ENCODE measurements at places on chromosomes 5 and 9.

GRCh38 chr5:136133922-136134379, 1.3 kb downstream of the SMAD5 start:
- no peak for DNase-seq

DNA sequence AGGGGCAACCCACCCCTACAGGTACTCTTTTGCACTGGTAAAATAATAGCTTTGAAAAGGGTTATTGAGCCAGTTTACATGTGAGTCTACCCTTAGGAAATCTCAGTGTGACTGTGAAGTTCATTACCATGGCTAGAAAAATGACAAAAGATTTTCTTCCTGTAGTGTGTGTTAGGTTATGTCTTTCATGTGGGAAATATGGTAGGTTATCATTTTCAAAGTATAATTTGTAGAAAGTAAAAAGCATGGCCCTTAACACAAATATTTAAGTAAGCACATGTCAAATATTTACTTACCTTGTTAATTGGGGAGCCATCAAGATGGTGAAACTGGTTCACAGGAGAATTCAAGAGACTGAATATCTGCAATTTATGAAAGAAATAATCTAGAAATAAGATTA, 37.3 kb upstream of the PLPP1 start:
- DNase-seq, result no peak

DNA sequence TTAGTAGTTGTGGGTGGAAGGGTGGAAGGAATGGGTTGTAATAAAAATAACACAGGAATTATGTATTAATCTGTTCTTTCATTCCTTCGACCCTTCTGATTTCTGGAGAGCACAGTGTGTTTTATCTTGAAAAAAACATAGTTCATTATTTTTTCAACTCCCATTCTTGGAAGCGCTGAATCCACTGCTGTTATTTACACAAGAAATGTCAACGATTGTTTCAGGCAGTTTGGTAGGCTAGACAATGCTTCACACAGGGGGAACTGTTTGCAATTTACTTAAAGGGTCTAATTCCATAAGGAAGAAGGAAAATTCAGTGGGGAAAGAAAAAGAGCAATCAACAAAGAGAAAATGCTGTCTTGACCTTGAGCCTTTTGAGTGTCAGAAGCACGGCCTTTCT, 142.9 kb downstream of the TLE1 start:
- DNase-seq, result no peak

DNA sequence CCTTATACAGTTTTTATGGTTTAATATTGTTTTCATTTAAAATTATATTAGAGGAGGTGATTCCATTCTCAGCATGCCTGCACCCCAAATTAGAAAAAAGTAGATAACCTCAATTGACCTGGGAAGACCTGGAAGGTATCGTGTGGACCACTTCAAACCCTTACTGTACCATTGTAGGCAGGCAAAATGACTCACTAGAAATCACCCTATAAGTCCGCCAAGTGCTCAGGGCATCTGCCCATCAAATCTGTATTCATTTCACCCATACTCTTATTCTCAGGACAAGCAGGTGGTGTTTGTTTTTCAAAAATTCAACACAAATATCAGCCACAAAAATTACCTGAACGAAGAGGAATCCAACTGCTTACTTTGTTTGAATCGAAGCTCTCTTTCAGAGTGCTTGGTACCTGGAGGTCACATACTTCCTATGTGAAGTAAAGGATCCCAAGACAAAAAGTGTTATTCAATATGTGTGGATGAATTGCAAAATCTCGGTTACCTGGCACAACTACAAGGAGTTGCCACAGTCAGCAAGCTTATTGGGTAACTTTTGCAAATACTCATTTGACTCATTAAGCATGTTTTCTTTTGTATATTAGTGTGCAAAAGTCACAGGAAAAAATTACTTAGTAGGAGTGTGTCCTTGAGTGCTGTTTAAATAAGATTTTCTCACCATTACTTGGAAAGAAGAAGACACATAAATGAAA, 216.2 kb downstream of the ENC1 start:
- DNase-seq, result no peak

Data from coronary artery (tissue), 2 donors.